Posterior cingulate gyrus (tissue), 11 donors: ENCODE measurements at places on chromosomes 16 and 17.

GRCh38 chr17:73750975-73751374 lies 106.7 kb upstream of the SDK2 start:
- no peak for DNase-seq

- peak; percentile 23 for DNase-seq
These were observed 58.1 kb downstream of the CYB5B start for GRCh38 chr16:69482410-69482991.

GRCh38 chr17:58756246-58757161 lies 850 bp downstream of the PPM1E start:
- DNase-seq: peak; percentile 80

DNA sequence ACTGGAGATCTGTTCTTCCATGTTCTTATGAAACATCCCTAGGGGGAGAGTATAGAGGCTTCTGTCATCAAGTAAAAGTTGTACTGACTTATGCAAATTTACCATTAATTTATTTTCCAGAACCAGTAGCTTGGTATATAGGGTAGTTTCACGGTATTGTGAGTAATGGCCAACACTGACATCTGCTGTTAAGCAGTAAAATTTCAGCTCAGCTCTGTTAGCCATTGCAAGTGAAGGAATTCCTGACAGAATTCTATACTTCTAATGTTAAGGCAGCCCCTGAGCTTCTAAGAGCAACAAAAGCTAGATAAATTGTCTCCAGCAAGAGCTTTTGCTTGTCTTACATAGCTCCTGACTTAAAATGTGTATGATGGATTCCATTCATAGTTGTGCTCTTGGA lies 613.5 kb upstream of the C16orf82 start:
- no peak for DNase-seq

DNA sequence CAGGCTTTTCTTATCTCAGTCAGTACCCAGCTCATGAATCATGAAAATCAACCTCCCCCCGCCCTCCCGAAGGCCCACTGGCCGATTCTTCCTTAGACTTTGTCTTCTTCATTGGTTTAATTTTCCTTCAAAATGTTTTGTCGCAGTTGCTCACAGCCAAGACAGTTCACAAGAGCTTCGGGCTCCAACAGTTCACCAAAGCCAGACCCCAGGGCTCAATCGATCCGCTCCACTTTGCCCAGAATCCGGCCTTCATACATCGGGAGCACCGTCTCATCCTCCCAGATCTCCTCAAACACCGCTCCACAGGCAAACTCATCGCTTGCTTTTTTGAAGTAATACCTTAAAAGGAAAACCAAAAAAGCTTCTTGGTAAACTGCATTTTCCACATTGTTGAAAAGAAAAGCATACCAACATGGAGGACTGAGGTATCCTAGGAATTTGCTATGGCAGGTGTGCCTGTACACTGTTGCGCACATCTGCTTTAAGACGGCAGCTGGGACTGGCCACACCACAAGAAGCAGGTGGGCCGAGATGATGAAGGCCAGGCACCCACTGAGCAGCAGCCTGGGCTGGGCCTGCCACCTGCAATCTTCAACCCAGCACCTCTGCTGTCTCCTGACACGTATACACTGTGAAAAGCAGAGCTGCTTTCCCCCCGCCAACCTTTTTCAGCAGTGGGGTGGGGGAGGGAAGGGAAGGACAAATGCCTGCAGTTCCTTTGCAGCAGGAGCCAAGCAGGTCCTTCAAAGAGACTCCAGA lies 31.5 kb downstream of the AXIN2 start:
- DNase-seq: no peak

DNA sequence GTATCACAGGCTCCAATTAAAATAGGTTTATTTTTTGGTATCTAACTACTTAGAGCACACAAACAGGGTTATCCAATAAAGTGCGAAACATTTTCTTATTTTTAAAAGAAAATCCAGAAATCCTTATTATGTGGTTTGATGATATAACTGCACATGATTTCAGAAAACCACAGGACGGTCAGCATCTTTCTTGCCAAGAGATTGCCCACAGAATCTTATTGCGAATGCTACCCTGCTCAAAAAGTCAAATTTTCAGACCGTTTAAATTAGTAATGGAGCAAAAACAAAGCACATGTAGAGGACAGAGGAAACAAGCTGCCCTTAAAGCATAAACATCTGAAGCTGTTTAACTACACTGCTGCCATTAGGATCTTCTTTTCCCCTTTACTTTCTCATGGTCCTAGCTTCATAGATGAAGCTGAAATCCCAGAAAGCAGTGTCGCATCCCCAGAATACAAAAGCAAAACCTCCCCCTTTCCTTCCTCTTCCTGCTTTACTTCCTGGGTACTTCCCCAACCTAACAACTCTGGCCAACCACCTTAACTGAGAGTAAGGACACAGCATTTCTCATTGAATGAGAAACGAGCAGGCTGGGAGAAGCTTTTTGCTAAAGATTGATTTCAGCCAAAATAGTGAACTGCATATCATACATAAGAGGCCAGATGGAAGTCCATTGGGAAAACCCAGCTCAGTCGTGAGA lies 43.7 kb downstream of the CMTM4 start:
- DNase-seq: no peak

DNA sequence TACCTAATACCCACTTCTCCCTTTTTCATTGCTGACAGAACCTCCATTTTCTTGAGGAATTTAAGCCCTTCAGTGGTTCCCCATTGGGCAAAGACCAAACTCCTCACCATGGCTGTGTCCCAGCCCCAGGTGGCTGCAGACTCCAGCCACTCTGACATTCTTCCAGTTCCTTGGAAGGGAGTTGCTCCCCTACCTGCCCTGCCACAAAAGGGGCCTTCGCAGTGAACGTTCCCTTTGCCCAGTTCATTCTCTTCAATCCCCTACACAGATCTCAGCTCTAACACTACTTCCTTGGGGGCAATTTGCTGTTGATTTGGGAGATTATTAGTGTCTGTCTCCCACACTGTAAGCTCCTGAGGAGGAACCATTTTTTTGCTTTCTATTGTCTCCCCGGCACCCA lies 3.2 kb upstream of the AKTIP start:
- no peak for DNase-seq

DNA sequence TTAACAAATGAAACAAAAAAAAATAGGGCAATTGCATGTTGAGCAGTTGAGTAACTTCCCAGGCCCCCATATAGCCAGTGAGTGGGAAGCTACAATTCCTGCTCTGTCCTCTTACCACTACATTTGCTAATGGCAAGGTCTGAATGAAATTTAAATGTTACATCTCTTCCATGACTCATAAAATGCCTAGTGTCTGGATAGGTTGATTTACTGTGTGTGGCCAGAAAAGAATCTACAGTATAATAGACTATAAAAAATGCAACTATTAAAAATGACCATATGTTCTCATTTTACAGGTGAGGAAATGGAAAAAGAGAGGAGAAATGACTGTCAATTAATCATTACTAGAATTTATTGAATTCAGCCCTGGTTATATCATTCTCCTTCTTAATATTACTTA lies 1199.3 kb downstream of the CDH11 start:
- DNase-seq: no peak

DNA sequence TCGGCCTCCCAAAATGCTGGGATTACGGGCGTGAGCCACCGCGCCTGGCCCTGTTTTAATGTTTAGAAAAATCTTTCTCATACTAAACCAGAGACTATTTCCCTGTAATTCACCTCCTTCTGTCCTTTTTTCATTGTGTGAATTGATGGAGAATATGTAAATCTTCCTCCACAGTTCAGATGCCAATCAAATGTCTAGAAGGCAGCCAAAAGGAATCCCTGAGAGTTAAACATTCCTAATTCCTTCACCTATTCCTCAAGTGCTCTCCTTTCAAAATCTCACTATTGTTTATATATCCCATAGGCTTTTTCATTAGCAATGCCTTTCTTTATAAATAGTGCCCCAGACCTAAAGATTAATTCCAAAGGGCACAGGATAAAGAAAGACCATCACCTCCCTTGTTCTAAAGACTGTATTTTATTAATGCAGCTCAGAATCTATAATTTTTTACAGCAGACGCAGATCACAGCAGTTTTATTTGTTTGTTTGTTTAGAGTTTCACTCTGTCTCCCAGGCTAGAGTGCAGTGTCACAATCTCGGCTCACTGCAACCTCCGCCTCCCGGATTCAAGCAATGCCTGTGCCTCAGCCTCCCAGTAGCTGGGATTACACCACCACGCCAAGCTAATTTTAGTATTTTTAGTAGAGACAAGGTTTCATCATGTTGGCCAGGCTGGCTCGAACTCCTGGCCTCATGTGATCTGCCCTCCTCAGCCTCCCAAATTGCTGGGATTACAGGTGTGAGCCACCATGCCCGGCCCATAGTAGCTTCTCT lies 30.5 kb downstream of the COPZ2 start:
- DNase-seq: no peak

GRCh38 chr17:33572615-33573014 lies 279.5 kb upstream of the ASIC2 start:
- no peak for DNase-seq

DNA sequence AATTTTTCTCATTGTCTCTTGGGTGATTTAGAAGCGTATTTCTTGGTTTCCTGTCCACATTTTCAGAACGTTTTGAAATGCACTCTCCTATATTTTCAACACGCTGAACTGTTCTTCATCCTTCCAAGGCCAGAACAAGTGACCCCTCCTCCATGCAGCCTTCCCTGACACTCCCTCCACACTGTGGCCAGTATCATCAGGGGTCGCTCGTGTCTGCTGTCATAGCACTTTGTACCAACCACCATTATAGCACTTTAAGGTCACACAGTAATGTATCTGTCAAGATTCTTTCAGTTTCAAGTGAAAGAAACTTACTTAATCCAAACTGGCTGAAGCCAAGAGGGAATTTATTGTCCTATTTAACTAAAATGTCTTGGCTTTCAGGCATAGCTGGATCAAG lies 17.5 kb upstream of the IL21R start:
- DNase-seq: no peak

- no peak for DNase-seq
These were observed 25.4 kb upstream of the KRT20 start for GRCh38 chr17:40910441-40910841.

DNA sequence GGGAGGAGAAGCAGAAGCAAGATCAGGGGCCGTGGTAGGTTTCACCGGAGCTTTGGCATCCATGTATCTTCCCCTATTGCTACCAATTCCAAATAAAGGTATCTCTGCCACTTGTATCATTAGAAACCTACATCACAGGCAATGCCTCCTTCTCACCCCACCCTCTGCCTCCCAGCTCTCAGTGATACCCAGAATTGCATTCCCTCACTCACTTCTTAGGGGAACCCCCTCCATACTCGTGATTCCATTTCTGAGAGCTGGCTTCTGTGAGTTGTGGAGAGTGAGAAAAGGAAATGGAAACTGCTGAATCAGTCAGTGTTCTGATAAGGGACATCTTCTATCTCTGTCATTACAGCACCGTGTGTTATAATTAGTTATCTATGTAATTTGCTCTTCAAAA lies 2.3 kb upstream of the CCL3 start:
- DNase-seq: no peak

DNA sequence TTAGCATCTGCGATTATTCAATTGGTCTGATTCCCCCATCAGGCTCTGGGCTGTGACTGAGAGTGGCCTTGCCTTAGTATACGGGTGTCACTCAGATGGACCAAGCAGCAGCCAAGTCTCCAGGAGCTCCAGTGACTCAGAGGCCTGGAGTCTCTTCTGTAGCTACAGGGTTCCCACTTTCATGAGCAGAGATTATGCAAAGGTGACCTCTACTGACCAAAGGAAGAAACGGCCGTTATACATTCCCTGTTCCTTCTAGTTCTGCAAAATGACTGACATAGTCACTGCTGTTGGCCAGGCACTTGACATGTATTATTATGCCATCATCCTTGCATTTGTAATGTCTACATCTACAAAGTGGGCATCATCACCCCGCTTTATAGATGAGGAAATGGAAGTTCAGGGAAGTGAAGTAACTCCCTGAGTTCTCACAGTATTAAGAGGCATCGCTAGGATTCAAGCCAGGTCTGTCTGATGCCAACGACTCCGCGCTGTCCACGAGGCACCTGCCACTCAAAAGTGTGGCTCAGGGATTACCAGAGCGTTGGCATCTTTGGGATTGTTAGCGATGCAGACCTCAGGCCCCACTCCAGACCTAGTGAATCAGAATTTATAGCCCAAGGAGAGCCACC lies 23.3 kb downstream of the SLC38A7 start:
- DNase-seq: no peak

GRCh38 chr17:27904114-27904513 lies 10.9 kb upstream of the LYRM9 start:
- DNase-seq: no peak

DNA sequence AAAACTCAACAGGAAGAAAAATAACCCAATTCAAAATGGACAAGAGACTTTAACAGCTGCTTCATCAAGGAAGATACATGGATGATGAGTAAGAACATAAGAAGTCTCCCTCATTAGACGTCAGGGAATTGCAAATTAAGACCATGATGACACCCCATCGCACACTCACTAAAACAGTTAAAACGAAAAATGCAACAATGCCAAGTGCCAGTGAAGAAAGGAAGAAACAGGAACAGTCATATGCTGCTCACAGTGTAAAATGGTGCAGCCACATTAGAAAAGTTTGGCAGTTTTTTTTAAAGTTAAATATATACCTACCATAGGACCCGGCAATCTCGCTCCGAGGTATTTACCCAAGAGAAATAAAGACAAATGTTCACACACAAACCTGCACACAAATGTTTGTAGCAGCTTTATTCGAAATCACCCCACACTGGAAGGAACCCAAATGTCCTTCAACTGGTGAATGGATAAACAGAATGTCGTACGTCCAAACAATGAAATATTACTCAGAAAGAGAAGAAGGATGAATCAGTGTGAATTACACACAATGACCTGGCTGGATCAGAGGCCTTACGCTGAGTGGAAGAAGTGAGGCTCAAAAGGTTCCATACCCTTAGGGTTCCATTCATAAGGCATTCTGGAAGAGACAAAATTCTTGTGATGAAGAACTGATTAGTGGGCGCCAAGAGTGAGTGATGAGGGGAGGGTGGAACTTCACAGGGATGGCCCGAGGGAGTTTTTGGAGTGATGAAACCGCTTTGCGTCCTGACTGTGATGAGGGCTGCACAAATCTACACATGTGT lies 110.3 kb downstream of the C16orf95 start:
- no peak for DNase-seq

GRCh38 chr17:33667671-33668070 lies 374.6 kb upstream of the ASIC2 start:
- DNase-seq: no peak

GRCh38 chr17:21165922-21166594 lies 39.3 kb downstream of the DHRS7B start:
- DNase-seq: no peak

GRCh38 chr16:17365591-17366298 lies 105.0 kb downstream of the XYLT1 start:
- no peak for DNase-seq

DNA sequence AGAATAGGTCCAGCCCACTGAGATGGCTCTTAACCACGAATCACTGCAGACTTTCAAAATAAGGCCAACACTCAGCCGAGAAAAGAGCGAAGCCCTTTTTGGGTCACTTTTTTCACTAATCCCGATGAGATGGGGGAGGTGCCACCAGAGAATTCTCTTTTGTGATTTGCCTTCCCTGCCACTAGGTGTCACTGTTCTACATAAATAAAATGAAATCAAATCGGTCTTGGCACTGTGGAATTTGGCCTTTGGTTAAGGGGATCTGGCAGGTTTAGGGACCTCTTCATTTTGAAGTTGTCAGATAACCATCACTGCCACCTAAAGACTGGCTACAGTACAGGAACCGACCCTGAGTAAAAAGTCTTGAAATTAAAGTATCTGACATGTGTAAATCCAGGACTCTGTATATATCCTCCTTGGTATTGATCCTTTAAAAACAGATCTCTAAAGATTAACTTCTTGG lies 147.0 kb downstream of the HS3ST4 start:
- no peak for DNase-seq
